ENCODE measurements at places on chromosomes 13 and 19.

DNA sequence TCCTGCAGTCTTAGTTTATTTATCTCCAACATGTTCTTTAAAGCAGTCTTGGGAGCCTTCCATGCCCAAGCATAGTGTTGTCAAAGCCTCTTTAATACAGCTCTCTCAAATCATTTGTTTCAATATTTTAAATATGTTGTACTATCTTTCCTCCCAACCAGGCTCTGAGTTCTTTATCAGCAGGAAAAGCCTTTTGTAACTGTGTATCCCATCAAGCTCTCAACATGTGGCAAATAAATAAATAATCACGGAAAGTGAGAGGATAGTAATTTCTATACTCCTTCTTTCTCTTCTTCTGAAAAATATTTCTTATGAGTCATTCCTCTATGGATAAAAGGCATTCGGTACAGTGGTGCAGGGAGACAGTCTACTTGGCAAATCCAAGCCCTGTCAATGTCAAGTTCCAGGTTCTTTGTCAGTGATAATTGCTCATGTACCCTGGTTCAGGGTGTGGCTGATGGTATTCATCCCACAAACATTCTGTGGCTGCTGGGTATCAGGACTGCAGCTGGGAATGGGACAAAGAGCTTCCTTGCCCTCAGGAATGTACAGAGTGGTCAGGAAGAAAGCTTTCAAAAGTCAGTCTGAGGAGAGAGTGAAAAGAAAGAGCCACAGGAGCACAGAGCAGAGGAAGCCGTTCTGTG lies 384.3 kb downstream of the EFNB2 start:
- H3K27me3 ChIP-seq = no peaks in the 10 kb centered on the region
- peak; percentile 99 for DNase-seq
- H3K36me3 ChIP-seq = no peaks in the 10 kb centered on the region
- H3K4me3 ChIP-seq = no peak overlapping the region

DNA sequence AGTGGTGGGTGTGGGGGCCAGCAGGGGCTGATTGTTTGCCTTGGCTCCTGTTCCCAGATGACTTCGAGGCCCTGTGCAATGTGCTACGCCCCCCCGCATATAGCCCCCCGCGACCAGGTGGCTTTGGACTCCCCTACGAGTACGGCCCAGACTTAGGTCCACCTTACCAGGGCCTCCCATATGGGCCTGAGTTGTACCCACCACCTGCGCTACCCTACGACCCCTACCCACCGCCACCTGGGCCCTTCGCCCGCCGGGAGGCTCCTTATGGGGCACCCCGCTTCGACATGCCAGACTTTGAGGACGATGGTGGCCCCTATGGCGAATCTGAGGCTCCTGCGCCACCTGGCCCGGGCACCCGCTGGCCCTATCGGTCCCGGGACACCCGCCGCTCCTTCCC lies 25.7 kb downstream of the LTBP4 start:
- no peak overlapping the region for H3K4me3 ChIP-seq
- DNase-seq = no peak
- H3K4me1 ChIP-seq = peaks cover 6% of the 10 kb centered on the region
- no peaks in the 10 kb centered on the region for H3K27me3 ChIP-seq
- no peak overlapping the region for H3K27ac ChIP-seq

DNA sequence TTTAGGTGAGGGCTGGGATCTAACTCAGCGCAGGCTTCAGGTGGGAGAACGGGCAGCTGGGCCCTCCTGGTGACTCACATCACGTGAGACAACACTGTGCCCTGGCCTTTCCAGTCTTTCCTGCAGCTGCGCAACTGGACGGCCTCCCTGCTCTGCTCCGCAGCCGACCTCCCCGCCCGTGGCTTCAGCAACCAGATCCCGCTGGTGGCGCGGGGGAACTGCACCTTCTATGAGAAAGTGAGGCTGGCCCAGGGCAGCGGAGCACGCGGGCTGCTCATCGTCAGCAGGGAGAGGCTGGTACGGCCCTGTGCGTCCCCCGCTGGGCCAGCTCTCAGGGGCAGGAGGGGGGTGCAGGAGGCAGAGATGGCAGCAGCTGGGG lies 8.8 kb downstream of the SPPL2B start:
- H3K27ac ChIP-seq = no peak overlapping the region
- no peaks in the 10 kb centered on the region for H3K4me1 ChIP-seq
- DNase-seq = no peak
- peaks cover 32% of the 10 kb centered on the region for H3K36me3 ChIP-seq
- H3K27me3 ChIP-seq = no peaks in the 10 kb centered on the region
- no peak overlapping the region for H3K4me3 ChIP-seq

- H3K4me1 ChIP-seq = peaks cover 23% of the 10 kb centered on the region
- DNase-seq = peak; percentile 68
- no peaks in the 10 kb centered on the region for H3K36me3 ChIP-seq
- no peaks in the 10 kb centered on the region for H3K27me3 ChIP-seq
- H3K4me3 ChIP-seq = no peak overlapping the region
Observed at GRCh38 chr19:6551607-6552450, 21.0 kb downstream of the TNFSF9 start.

GRCh38 chr19:45468803-45469131 lies 971 bp downstream of the FOSB start:
- peak overlapping the region; percentile 49 for H3K4me3 ChIP-seq
- no peaks in the 10 kb centered on the region for H3K36me3 ChIP-seq
- H3K27me3 ChIP-seq = no peaks in the 10 kb centered on the region

DNA sequence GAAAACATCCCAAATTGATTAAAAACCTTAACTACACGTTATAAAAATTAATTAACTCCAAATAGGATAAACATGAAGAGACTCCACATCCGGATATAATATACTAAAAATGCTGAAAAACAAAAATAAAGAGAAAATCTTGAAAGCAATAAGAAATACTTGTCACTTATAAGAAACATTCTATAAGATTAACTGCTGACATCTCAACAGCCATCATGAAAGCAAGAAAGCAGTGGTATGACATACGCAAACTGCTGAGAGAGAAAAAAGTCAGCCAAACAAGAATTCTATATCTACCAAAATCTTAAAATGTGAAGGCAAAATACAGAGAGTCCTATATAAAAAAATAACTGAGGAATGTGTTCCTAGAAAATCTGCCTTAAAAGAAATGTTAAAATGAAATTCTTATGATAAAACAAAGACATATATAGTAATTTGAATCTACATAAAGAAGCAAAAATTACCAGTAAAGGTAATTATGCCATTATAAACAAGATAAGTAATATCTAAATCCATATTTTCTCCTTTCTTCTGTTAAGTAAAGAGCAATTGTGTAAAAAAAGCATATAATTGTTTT lies 1851.1 kb downstream of the PCDH9 start:
- no peaks in the 10 kb centered on the region for H3K36me3 ChIP-seq
- H3K4me3 ChIP-seq = no peak overlapping the region
- no peak for DNase-seq
- H3K27ac ChIP-seq = no peak overlapping the region

DNA sequence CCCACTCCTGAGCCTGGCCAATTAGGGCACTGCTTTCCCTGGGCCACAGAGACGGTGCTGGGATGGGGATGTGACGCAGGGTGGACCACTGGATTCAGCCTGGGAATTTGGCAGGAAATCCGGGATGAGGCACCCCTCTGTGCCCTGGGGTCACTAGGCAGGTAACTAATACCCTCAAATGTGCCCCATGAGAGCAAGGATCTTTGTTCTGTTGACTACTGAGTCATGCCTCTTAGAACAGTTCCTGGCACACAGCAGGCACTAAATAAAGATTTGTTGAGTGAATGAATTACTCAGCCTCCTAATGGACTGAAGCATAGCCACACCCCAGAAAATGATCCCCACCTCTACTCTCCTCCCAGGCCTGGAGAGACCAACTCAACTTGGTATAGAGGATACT lies 15.9 kb downstream of the OPA3 start:
- DNase-seq = no peak
- H3K27me3 ChIP-seq = no peaks in the 10 kb centered on the region
- H3K36me3 ChIP-seq = 0 out of 2 replicates have a peak, but pooled peaks cover 4% of the 10 kb centered on the region
- H3K4me3 ChIP-seq = no peak overlapping the region
- peaks cover 8% of the 10 kb centered on the region for H3K4me1 ChIP-seq
- no peak overlapping the region for H3K27ac ChIP-seq

DNA sequence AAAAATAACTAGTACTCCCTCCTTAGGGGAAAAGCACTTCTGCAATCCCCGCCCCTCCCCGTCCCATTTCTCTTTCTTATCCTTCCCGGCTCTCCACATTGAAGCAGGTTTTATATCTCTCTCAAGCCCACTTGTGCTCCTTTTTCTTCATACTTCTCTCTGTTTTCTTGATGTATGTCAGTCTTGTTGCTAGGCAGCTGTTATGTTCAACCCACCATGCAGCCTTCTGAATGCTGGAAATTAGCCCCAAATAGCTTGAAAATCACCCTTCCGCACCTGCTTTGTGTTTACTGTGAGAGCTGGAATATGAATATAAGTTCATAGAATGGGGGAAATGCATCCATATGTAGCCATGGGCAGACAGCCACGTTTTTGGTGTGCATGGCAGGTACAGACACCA lies 461.4 kb downstream of the MYO16 start:
- H3K4me1 ChIP-seq = no peaks in the 10 kb centered on the region
- peaks cover 75% of the 10 kb centered on the region for H3K27me3 ChIP-seq
- H3K4me3 ChIP-seq = no peak overlapping the region
- H3K36me3 ChIP-seq = no peaks in the 10 kb centered on the region
- no peak overlapping the region for H3K27ac ChIP-seq

GRCh38 chr19:10316229-10317044 lies 622 bp upstream of the FDX2 start:
- no peak for DNase-seq
- peaks cover 7% of the 10 kb centered on the region for H3K4me1 ChIP-seq
- H3K36me3 ChIP-seq = peaks cover 63% of the 10 kb centered on the region
- no peaks in the 10 kb centered on the region for H3K27me3 ChIP-seq

DNA sequence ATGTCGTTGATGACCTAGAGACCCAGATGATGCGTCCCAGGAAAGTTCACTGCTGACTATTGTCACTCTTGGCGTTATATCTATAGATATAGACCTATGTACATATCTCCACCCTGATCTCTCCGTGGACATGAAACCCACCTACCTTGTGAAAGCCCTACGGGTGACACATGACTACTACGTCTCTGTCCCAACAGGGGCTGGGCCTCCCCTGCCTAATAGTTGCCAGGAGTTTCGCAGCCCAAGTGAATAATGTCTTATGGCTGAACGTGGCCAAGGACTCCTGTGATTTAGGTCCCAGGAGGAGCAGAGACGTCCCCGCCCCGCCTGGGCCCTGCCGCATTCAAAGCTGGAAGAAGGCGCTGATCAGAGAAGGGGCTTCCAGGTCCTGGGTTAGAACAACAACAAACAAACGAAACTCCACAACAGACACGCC lies 4.9 kb upstream of the POU4F1 start:
- no peak overlapping the region for H3K27ac ChIP-seq
- peaks cover 12% of the 10 kb centered on the region for H3K4me1 ChIP-seq
- DNase-seq = no peak
- peaks cover 58% of the 10 kb centered on the region for H3K27me3 ChIP-seq
